ENCODE measurements at places on chromosomes 16 and 17.

DNA sequence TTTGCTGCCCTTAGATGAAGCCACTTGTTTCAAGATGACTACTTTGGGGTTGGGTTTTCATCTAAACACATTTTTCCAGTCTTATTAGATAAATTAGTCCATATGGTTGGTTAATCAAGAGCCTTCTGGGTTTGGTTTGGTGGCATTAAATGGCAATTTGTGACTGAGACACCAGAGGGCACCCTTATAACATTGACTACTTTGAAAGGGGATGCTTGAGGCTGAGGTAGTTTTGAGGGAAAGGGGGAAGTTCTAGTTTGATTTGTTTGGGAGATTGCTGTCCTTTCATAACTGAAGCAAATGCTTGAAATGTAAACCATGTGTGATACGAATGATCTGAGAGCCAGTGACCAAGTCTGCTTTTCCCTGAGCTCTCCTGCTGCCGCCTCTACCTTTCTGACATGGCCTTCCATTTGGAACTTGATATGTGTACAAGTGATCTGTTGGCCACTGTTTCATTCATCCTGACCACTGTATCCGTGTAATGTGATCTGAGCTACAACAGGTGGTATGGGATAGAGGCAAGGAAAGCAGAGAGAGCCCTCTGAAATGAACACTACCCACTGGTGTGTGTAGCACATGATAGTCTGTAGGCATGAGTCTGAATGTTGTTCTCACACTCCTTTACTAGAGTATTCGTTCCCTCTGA is 5.8 kb upstream of the RARA start:
- peak; percentile 42 for DNase-seq

GRCh38 chr17:78826836-78827509 is 13.6 kb downstream of the USP36 start:
- DNase-seq: no peak

DNA sequence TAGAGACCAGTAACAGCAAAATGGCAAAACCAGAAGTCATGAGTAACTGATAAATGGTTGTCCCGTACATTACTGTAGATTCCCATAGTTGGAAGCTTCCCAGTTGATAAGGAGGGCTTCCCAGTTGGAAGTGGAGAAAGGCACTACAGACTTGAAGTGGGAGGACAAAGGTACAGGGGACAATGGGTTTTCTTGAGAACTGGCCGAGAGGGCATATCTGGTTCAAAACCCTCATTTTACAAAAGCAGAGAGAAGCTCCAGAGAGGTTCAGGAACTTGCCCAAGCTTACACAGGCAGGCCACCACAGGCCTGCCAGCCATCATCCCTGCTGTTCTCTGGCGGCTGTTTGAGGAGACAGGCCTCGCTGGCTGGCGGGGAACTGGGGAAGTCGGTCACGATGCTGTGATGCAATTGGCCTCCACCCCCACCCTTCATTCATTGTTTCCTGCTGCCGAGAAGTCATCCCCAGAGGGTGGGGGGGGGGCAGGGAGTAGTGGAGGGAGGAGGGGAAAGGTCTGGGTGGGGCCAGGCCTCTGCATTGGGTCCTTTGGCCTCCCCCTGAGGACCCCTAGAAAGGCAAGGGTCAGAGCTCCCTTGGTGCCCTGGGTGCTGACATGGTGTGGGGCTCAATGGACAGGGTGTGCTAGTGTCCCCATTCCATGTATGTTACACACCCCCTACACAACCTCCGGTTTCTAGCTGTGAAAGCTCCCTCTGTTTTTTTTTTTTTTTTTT is 3.0 kb downstream of the UBALD2 start:
- no peak for DNase-seq

DNA sequence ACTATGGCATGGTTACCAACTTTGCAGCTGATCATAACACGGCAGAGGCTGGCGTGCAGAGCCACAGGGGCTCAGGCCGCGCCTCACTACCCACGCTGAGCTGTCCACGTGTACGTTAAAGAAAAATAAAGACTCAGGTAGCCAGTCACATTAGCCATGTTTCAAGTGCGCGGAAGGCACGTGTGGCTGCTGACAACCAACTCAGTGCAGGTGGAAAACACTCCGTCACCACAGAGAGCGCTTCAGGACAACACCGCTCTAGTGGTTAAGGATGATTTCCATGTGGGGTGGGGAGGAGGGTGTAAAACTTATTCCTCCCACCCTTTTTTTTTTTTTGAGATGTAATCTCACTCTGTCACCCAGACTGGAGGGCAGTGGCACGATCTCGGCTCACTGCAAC is 33.8 kb downstream of the ZCCHC14 start:
- DNase-seq: no peak

- DNase-seq: peak; percentile 80
Measured at GRCh38 chr17:75827308-75828075, 16.7 kb downstream of the UNC13D start.

- no peak for DNase-seq
Measured at GRCh38 chr17:19876529-19877161, 8.9 kb upstream of the ULK2 start.

DNA sequence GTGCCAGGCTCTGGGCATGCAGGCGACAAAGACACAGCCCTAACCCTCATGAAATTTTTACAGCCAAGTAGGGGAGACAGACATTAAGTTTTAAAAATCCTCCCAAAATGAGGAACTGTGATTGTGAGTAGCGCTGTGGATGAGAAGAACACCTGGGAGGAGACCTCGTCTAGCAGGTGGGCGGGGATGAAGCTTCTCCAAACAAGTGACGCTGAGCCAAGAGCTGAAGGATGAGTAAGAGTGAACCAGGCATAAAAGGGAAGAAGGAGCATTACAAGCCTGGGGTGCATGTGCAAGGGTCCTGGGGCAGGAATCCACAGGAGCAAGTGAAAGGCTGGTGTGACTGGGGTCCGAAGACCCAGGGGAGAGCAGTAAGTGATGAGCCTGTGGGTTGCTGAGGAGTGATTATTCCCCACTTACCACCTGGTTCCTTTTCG is 149.4 kb upstream of the HS3ST2 start:
- DNase-seq: no peak

- no peak for DNase-seq
Measured at GRCh38 chr17:51481370-51481769, 221.0 kb downstream of the UTP18 start.

All from NCI-H345 (cell line).